ENCODE measurements at places on chromosomes 7 and 10. TPM values are rescaled to one million over a fixed set of nuclear protein-coding genes. Genes with fewer than 3 reads are reported as not detected.

DNA sequence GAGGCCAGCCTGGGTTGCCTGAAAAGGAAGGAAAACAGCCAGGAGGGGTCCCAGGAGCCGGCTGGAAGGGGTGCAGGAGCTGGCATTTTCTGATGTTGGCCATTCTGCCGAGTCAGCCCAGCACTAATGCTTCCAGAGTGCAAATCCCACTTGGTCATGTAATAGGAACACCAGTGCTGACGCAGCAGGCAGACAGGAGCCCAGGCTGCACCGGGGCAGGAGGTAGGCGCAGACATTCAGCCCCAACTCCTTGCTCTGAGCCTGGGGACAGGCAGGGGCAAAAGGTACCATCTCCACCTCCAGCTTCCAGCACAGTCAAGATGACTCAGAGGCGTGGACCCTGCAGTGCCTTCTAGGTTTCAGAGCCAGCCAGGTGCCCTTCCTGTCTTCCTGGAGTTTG, 10.2 kb upstream of the YWHAG start:
- H3K4me3 ChIP-seq: no peak overlapping the region
- DNase-seq: no peak
- peaks cover 26% of the 10 kb centered on the region for H3K4me1 ChIP-seq
- no peak overlapping the region for H3K27ac ChIP-seq
- H3K27me3 ChIP-seq: 0 out of 3 replicates have a peak, but pooled peaks cover 4% of the 10 kb centered on the region

DNA sequence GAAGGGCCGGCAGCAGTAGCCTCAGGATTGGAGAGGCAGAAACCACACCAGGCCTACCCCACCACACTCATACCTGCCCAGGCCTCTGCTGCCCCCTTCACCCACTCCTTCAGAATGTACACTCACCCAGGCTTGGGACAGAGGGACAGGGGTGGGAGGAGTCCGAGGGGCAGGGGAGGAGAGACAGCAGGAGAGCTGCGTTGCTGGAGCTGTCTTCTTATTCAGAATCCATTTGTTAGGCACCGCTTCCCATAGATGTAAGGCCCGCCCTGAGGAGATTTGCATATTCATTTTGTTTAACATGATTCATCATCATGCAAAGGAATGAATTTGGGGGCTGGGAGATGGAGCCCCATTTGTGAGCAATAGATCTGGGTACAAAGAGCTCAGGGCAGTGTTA, 156.7 kb downstream of the CDH23 start:
- H3K36me3 ChIP-seq: no peaks in the 10 kb centered on the region
- H3K4me1 ChIP-seq: no peaks in the 10 kb centered on the region
- H3K4me3 ChIP-seq: no peak overlapping the region

DNA sequence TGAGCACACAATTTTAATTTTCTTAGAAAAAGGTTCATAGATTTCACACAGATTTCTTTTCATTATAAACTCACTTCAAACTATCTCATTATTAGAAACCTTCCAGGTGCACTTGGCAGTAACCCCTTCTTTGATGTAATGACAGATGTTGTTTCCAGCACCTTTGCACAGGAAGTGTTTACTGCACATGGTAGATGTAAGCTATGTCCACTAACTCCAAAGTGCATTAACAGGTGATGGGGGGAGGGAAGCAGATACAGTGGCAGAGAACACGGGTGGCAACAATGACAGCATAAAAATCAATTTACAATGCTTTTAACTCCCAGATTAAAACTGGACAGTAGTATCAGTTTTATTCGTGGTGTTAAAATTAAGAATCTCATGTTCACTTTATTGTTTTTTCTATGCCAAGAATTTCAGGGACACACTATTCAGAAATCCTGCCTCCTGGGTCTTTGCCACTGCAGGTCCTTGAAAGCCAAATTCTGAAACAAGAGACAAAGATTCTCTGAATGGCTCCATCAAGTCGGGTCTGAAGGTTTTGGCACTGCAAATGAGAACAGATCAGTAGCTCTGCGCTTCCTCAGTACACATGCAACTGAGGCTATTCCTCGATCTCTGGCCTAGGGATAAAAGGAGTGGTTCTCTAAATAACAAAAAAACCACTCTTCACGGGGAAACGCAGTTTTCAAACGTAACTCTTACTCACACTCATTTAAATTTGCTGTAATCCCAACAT, 187.7 kb downstream of the JAZF1 start:
- H3K4me1 ChIP-seq: no peaks in the 10 kb centered on the region
- no peaks in the 10 kb centered on the region for H3K36me3 ChIP-seq
- H3K27me3 ChIP-seq: no peaks in the 10 kb centered on the region

- no peak overlapping the region for H3K4me3 ChIP-seq
- H3K36me3 ChIP-seq: no peaks in the 10 kb centered on the region
- no peak for DNase-seq
- no peaks in the 10 kb centered on the region for H3K27me3 ChIP-seq
Measured at GRCh38 chr7:103912891-103913605, 76.4 kb downstream of the RELN start.

DNA sequence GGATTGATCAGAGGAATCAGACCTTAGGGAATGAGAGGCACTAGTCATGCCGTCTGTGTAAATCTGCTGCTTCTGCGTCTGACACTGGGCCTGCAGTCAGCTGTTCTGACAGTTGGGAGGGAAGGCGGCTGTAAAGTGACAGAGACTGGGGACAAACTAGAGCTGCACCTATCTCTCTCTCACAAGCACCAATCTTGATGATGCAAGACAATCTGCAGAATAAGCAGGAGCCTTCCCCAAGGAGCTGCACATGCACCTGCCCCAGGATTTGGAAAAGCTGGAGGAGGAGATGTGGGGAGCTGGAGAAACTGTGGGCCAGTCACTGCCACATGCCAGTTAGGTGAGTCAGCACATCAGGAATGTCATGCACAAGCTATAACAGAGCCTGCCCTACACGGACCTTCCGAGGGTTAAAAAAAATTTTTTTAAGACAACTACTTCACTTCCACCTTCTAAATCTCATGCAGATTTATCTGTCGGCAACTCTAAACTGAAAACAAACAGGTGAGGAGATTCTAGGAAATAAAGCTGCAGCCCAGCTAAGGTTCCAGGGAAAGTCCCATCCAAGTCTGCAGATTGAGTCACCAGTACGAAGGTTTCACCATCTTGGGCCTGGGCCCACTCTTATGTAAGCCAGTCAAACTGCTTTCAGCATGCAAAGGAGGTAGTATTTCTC, 39.2 kb downstream of the ENO4 start:
- H3K4me3 ChIP-seq: no peak overlapping the region
- peak; percentile 4 for DNase-seq
- no peaks in the 10 kb centered on the region for H3K27me3 ChIP-seq
- no peaks in the 10 kb centered on the region for H3K4me1 ChIP-seq

GRCh38 chr10:67612577-67613537, 83.1 kb downstream of the CTNNA3 start:
- H3K4me1 ChIP-seq: no peaks in the 10 kb centered on the region
- no peak overlapping the region for H3K27ac ChIP-seq
- no peaks in the 10 kb centered on the region for H3K36me3 ChIP-seq
- no peaks in the 10 kb centered on the region for H3K27me3 ChIP-seq

DNA sequence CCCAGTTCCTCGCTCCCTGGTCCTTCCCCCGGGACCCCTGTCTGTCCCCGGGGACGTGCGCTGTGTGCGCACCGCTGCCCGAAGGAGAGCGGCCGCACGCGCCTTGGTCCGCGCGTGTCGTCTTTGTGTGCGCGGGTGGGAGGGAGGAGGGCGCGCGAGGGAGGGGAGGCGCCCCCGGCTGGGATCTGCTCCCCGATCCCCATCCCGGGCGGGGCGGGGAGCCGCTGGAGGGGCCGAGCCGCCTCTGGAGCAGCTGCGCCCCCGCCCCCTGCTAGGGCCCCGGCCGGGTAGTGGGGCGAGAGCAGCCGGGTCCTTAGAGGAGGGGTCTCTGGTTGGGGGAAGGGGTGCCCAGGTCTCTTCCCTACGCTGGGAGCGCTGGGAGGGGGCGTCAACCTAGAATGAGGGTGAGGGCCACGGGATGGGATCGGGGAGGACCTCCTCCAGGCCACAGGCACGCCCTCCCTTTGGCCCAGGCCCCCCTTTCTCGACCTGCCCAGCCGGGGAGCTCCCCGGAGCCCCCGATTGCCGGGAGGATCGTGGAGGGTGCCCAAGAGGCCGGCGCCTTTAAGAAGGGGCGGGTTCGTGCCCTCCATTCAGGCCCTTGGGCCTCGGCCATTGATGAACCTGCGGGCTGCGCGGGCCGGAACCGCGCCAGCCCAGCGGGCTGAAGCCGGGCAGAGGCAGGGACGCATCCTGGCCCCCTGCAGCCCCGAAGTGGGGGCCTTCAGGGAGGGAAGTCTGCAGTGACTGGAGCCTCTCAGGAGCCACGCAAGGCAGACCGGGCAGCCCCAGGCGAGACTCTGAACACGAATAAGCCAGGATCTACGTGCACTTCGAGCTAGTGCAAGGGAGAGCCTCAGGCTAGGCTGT, 678 bp downstream of the SH2B2 start:
- H3K4me3 ChIP-seq: peak overlapping the region; percentile 58
- H3K27me3 ChIP-seq: peaks cover 21% of the 10 kb centered on the region
- H3K27ac ChIP-seq: no peak overlapping the region
- H3K4me1 ChIP-seq: peaks cover 33% of the 10 kb centered on the region
- DNase-seq: no peak

DNA sequence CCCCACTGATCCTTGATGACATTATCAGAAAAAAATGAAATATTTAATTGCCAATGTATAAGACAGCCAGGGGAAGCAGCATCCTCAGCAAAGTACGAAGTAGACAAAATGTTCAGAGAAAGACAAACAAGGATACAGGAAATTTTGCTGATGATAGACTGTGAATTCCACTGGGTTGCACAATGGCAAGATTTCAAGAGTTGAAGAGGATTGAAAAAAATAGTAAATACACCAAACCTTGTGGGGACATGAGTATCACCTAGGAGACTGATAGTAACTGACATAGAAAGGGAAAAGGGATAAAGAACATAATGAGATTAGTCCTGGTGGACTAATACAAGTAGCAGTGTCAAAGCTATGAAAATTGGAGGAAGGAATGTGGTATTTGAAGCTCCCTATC, 16.5 kb downstream of the CNOT4 start:
- no peaks in the 10 kb centered on the region for H3K27me3 ChIP-seq
- DNase-seq: peak; percentile 37
- no peak overlapping the region for H3K4me3 ChIP-seq
- H3K27ac ChIP-seq: no peak overlapping the region
- peaks cover 9% of the 10 kb centered on the region for H3K4me1 ChIP-seq

GRCh38 chr10:111455776-111456426, 379.1 kb downstream of the ADRA2A start:
- no peaks in the 10 kb centered on the region for H3K36me3 ChIP-seq
- no peak overlapping the region for H3K27ac ChIP-seq
- DNase-seq: no peak
- H3K27me3 ChIP-seq: no peaks in the 10 kb centered on the region
- H3K4me1 ChIP-seq: no peaks in the 10 kb centered on the region

GRCh38 chr10:48731141-48731540, 46.5 kb downstream of the WDFY4 start:
- H3K27me3 ChIP-seq: no peaks in the 10 kb centered on the region
- H3K4me3 ChIP-seq: no peak overlapping the region
- H3K36me3 ChIP-seq: no peaks in the 10 kb centered on the region
- H3K27ac ChIP-seq: no peak overlapping the region
- no peak for DNase-seq
- no peaks in the 10 kb centered on the region for H3K4me1 ChIP-seq

- H3K27me3 ChIP-seq: no peaks in the 10 kb centered on the region
- DNase-seq: no peak
- H3K4me3 ChIP-seq: peak overlapping the region; percentile 89
- peaks cover 27% of the 10 kb centered on the region for H3K4me1 ChIP-seq
- peaks cover 2% of the 10 kb centered on the region for H3K36me3 ChIP-seq
- H3K27ac ChIP-seq: peak overlapping the region; percentile 97
Measured at GRCh38 chr10:121974019-121974534, 940 bp downstream of the NSMCE4A start.

DNA sequence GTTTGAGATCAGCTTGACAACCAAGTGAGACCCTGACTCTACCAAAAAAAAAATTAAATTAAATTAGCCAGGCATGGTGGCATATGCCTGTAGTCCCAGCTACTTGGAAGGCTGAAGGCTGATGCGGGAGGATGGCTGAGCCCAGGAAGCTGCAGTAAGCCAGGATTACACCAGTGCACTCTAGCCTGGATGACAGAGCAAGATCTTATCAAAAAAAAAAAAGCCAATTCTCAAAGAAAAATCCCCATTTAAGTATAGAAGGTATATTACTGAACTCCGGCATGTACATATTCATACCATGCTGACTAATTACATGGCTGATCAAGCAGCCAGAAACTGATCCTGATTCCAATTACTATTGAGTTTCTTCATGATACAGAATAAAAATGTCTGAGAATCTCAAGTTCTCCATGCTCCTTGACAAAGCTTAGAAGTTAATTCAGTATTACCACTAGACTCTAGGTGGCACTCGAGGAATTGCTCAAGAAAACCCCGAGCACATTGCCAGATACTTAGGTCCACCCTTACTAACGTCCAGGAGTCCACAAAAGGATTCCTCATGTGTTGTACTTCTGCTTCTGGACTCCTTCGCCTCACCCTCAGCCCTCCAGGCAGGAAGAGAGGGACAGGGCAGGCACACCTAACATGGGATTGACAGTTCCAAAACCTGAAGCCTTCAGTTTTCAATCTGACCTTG, 148.9 kb downstream of the PARD3 start:
- peaks cover 2% of the 10 kb centered on the region for H3K36me3 ChIP-seq
- H3K4me3 ChIP-seq: no peak overlapping the region
- no peak for DNase-seq
- peaks cover 10% of the 10 kb centered on the region for H3K4me1 ChIP-seq

GRCh38 chr7:101373812-101374614, 11.3 kb downstream of the COL26A1 start:
- no peak for DNase-seq
- peaks cover 18% of the 10 kb centered on the region for H3K4me1 ChIP-seq
- no peak overlapping the region for H3K27ac ChIP-seq

DNA sequence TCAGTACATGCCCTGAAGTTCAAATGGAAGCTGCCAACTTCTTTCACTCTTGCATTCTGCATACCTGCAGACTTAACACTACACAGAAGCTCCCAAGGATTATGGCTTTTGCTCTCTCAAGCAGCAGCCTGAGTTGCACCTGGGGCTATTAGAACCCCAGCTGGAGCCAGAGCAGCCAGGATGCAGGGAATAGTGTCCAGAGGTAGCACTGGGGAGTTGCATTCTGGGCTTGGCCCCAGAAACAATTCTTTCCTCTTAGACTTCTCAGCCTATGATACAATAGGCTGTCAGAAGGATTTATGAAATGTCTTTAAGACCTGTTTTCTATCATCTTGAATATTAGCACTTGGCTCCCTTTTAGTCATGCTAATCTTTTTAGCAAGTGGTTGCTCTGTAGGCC, 886.7 kb upstream of the GHITM start:
- no peak for DNase-seq
- H3K36me3 ChIP-seq: no peaks in the 10 kb centered on the region
- no peak overlapping the region for H3K27ac ChIP-seq
- H3K4me1 ChIP-seq: no peaks in the 10 kb centered on the region
- no peaks in the 10 kb centered on the region for H3K27me3 ChIP-seq

Gene TSPAN33
- 15.3 TPM for total RNA-seq

Gene FAM25A
- total RNA-seq: not detected

Gene HOGA1
- 18.8 TPM for total RNA-seq

Gene SUFU
- total RNA-seq: 2.9 TPM

Gene GIMAP7
- total RNA-seq: not detected
